Stimulated activated CD8-positive, alpha-beta memory T cell treated with anti-CD3 and anti-CD28 coated beads, Interleukin-7, amount 100 ng/mL, for 24 hours (primary cell): ENCODE measurements at places on chromosomes 2 and 18.

- DNase-seq, result no peak
Measured at GRCh38 chr2:168679081-168679480, 123.4 kb upstream of the NOSTRIN start.

DNA sequence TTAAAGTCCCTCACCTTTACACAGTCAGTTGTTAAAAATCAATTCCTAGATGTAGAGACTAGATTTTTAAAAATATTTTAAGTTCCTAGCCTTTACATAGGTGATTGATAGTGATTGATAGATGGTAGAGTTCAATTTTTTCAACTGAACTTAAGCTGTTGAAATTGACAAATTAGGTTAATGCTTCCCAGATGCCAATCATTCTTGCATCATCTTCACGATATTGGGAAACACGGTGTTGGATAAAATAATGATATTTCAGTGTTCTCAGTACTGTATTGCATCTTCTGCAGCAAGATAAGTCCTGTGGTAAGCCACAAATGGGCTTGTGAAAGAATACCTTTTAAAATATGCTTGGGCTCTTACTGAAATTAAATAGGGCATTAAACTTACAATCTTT, 667.6 kb downstream of the STK39 start:
- DNase-seq, result no peak

GRCh38 chr18:2610549-2610948, 39.2 kb downstream of the NDC80 start:
- no peak for DNase-seq

- no peak for DNase-seq
Measured at GRCh38 chr2:171551836-171552235, 29.6 kb downstream of the CYBRD1 start.

GRCh38 chr2:15299904-15300520, 261.1 kb downstream of the NBAS start:
- DNase-seq, result no peak

DNA sequence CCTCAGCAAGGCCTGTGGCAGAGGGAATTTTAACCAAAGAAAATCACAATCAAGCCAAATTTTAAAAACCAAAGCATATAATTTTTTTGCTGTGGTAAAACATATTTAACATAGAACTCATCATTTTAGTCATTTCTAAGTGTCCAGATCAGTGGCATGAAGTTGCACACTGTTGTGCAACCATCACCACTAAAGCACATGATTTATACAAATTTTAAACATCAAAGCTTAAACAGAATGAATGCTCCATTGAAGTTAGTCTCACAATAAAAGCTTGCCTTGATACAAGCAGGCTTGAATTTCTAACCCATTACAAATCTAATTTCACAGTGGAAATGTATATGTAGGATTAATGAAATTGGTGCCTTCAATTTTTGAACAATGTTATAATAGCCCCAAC, 31.2 kb downstream of the FTCDNL1 start:
- DNase-seq, result no peak

GRCh38 chr2:71668326-71669057, 215.1 kb downstream of the DYSF start:
- no peak for DNase-seq

DNA sequence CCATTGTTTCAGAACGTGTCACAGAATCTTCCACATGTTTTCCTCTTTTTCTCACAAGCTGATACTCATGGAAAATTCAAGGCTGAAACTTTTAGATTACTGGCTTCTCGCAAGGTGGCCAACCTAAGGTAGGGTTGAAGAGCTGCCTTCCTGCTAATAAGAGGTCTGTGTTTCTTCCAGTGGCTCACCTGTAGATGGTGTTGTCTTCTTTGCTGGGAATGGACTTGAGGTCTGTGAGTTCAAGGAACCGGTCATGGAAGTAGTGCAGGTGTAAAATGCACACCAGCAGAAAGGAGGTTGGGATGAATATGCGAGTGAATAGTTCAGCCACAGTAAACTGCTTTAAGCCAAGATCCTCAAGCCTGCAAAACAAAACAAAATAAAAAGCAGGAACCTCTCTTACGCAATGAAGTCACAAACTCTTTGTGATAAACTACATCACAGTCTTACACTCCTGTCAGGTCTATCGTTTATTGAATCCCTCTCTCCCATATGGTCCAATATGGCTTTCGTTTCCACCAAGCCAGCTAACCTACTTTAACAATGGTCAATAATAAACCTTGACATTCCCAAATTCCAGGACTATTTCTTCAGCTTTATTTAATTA, 258.9 kb downstream of the NAPG start:
- no peak for DNase-seq

DNA sequence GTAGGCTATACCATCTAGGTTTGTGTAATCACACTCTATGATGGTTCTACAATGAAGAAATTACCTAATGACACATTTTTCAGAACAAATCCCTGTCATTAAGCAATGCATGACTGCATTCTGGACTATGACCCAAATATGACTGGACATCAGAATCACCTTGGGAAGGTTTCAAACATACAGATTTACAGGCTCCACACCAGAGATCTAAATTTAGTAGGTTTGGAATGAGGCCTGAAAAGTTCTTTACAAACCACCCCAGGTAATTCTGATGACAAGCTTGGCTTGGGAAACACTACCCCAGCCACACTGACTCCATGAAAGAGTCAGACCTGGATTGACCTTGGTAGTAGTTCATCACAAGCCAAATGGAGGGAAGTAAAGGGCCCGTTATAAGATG, 52.2 kb upstream of the NFE2L2 start:
- no peak for DNase-seq

DNA sequence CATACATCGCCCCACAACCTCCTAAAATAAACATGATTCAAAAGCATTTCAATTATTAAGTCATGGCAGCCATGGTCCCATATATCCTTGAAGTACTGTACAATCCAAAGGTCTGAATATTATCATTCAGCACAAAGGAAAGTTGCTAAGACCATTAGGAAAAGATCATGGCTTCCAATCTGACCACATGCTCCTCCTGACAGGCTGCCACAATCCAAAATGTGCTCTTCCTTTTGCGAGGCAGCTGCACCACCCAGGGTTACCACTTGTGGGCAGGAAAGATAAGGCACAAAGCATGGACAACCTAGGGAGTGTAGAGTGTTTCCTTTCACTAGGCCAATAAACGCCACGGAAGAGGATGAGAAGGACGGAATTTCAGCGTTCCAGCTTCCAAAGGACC, 5.4 kb downstream of the BOLA3 start:
- DNase-seq, result no peak

DNA sequence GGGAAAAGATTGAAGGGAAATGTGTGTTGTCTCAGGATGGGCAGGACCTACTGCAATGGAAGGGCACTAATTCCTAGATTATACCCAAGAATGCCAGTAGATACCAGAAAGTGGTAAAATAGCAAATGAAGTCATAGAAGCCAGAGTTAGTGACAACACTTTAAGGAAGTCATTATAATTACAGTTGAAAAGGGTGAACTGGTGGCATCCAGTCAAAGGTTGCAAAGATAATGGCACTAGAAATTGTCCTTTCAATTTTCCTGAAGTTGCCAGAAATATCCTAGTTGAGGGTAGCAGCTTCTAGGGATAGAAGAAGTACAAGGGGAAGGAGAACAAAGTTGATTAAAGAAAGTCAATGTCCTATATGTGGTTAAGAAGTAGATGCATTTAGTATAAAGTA, 68.8 kb upstream of the GLS start:
- DNase-seq, result no peak

DNA sequence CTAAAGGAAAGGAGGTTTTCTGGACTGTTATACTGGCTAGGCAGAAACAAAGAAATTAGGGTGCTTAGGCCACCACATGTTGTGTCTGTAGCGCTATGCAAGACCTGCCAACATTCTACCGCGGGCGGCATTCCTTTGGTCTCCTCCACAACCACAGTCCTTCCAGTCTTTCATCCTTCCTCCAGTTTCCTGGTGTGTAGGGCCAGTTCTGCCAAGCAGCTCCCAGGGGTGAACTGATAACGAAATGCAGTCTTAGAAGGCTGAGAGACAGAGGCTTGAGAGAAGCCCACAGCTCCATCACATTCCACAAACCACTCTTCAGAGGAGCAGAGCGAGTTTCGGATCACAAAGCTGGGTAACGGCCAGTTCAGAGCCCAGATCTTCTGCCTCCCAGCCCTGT, 19.5 kb upstream of the CXXC1 start:
- no peak for DNase-seq

GRCh38 chr2:74504591-74504990, 2.9 kb downstream of the PCGF1 start:
- DNase-seq, result no peak

GRCh38 chr18:5294457-5295230, 882 bp downstream of the ZBTB14 start:
- peak; percentile 26 for DNase-seq

DNA sequence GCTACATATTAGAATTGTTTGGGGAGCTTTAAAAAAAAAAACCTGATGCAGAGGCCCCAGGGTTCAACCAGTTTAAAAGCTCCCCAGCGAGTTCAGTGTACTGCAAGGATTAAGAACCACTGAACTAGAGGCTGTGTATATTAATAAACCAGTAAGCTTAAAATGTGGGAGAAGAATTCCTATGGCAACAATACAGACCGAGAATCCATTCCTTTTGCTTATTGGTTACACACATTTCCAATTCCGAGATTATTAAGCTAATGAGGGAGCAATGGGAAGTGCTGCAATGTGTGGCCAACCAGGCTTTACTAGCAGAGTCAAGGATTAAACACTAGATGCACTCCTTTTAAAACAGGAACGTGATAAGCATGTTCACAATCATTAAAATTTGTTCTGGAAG, 204.4 kb downstream of the TDRD15 start:
- no peak for DNase-seq

DNA sequence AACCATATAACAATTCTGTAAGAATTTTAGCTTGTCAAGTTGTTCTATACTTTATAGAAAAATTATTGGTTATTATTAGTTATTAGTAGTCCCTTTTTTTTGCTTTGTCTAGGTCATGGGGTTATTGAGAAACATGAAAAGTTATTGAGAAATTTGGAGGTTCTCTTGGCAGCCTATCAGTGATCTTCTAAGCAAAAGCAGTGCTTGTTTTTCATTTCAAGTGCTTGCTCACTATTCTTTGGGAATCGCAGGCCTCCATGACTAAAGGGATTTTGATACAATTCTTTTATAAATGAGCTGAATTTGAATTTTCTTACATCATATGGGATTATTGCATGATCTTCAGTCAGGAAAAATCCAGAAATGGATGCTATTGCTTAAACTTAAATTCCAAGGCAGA, 25.8 kb downstream of the PLEKHA3 start:
- no peak for DNase-seq

DNA sequence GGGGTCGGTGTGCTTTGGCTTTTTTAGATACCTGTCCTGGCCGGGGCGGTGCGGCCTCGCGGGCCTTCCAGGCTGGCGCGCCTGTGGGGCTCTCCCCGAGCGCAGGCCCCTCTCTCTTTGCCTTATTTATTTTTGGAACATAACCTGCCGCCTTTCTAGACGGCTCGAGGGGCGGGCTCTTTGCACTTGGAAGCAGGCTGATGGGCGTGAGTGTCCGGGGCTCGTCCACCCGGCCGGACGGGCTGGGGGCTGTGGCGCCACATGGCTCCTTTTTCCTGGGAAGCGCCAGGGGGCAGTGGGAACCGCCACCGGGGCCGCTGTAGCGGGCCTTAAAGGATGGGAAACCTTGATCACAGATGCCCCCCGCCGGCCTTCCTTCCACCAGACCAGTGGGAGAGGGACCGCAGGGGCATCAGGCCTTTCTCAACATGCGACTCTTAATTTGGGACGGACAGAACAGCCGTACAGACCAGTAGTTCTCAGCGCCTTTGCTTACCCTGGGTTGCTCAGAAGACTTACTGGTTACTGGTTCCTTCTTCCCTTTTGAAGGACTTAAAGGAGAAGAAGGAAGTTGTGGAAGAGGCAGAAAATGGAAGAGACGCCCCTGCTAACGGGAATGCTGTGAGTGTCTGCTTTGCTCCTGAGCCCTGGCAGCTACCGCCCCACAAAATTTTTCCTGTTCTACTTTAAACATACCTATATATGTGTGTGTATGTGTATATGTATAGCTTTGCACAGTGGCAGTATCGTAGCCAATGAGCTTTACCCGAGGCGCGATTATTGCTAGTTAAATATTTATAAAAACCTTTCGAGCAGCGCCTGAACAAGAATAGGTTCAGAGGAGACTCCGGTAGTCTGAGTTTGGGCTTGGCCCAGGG, 2.7 kb downstream of the PTMA start:
- no peak for DNase-seq

GRCh38 chr2:120436885-120437603, 91.1 kb downstream of the INHBB start:
- no peak for DNase-seq

- no peak for DNase-seq
Measured at GRCh38 chr2:19801367-19802080, 100.3 kb downstream of the TTC32 start.

DNA sequence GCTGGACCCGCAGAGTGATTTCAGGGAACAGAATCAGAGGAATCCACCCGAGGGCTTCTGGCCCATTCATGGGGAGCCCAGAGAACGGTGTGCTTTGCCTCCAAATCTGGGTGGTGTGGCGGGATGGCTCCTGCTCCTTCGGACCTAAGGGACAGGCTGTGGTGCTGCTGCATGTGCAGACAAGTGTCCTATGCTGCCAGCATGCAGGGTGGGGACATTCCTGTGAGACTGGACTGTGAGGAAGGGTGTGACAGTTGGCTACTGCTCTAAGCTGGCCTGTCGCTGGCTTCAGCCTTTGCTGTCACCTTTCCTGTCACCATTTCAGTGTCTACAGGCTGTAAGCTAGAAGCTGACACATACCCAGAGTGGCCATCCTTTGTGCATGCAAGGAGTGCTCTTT, 2.9 kb upstream of the SLC4A3 start:
- no peak for DNase-seq

- DNase-seq, result no peak
Measured at GRCh38 chr2:71710367-71711132, 257.2 kb downstream of the DYSF start.

- no peak for DNase-seq
Measured at GRCh38 chr18:54734059-54734458, 94.2 kb upstream of the RAB27B start.
